Stimulated activated CD4-positive, alpha-beta T cell treated with anti-CD3 and anti-CD28 coated beads, Interleukin-12 subunit alpha, Interleukin-12 subunit beta, amount 100 ng/mL, for 24 hours (primary cell): ENCODE measurements at places on chromosomes 6 and 20.

- no peak for DNase-seq
Observed at GRCh38 chr20:15706719-15707118, 866.5 kb downstream of the KIF16B start.

DNA sequence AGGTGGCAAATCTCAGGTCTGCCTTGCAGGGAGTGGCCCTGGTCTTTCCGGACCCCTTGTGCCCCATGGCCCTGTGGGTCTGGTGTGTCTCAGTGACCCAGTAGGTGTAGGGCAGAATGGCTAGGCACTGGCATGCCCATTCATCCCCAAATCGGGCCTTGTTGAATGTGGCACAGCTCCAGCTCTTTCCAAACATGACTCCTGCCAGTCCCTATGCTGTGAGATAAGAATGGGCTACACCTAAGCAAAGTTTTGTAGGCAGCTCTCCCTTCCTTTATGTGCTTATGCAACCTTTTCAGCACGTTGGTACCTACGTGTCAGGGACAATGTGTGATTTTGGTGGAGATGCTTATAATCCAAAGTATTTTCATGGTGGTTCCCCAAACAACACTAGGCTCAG lies 33.9 kb downstream of the FOXO3 start:
- no peak for DNase-seq

- no peak for DNase-seq
Observed at GRCh38 chr20:62838128-62838891, 21.5 kb downstream of the COL9A3 start.

DNA sequence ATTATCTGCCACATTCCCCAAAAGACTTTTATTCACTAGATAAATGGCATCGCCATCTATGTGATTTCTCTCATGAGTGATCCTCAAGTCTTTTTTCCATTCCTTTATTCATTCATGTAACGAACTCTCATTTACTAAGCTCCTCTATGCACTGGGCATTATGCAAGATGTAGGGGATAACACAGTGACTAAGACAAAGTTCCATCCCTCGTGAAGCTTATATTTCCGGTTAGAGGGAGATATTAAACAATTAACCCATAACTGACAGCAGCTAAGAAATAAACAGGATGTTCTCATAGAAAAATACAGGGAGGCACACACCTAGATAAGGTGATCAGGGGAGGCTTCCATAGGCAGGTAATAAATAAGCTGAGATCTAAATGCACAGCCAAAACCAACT lies 17.2 kb upstream of the PREX1 start:
- DNase-seq: no peak

DNA sequence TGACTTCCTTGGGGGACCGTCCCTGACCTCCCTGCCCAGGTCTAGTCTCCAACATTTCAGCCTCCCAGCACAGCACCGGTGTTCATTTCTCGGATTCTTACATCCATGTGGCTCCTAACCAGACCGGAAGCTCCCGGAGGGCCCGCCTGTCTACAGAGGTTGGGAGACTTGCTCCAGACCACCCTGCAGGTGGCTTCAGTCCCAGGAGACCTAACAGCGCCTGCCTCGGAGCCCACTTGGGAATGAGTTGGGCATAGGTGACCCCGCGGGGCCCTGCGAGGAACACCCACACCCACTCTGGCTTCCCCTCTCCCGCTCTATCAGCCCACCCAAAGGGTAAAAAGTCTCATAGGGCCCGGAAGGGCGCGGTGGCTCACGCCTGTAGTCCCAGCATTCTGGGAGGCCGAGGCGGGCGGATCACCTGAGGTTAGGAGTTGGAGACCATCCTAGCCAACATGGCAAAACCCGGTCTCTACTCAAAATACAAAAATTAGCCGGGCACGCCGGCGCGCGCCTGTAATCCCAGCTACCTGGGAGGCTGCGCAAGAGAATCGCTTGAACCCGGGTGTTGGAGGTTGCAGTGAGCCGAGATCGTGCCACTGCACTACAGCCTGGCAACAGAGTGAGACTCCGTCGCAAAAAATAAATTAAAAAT lies 5.4 kb downstream of the DPPA5 start:
- no peak for DNase-seq

DNA sequence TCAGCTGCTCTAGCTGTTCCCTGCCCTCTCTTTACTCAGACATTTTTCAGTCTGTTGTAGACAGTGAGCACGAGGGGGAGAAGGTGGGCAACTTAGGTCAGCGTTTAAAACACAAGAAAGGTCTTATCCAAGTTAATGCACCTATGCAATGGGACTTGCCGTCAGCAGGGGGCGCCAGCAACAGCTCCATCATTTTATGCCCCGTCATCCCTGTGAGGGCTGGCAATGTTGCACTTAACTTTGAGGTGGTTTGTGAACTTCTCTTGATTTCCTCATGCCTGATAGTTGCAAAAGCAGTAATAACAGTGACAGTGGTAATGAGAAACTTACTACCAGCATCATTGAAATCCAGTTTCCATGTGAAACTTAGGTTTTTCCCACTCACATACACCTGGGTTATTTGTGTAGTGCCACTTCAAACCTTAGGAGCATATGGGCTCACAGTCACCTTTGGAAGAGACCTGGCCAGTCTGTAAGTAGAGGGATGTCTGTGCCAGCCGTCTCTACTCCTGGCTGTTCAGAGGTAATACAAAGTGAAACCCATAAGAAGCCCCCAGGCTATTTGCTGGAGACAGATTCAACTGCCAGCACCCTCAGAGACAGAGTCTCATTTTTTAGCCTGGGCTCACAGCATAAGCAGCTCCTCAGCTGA lies 44.9 kb upstream of the ID1 start:
- DNase-seq: peak; percentile 58

- DNase-seq: no peak
Observed at GRCh38 chr20:59583428-59584277, 20.7 kb upstream of the PHACTR3 start.

DNA sequence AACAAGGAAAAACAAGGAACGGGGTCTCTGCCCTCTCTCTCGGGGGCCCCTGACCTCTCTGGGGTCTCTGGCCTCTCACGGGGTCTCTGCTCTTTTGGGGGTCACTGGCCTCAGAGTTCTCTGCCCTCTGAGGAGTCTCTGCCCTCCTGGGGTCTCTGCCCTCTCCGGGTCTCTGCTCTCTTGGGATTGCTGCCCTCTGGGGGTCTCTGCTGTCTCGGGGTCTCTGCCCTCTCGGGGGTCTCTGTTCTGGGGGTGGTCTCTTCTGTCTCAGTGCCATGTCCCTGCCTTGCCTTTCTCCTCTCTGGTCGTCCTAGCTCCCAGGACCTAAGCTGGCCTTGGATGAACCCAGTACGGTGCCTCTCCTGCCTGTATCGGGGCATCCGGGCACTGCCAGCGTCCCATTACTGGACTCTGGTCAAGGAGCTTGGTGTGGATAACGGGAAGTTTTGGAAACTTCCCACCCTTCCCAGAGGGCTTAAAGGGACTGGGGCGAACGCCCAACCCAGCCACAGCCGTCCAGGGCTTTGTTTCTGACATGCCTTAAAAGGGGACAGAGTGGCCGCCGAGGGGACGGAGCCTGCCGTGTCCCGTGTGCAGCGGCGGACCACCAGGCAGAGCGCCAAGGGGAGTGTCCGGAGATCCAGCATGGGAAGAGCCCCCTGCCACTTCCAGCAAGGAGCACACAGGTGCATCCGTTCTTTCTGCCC lies 24.7 kb upstream of the MRGBP start:
- no peak for DNase-seq

DNA sequence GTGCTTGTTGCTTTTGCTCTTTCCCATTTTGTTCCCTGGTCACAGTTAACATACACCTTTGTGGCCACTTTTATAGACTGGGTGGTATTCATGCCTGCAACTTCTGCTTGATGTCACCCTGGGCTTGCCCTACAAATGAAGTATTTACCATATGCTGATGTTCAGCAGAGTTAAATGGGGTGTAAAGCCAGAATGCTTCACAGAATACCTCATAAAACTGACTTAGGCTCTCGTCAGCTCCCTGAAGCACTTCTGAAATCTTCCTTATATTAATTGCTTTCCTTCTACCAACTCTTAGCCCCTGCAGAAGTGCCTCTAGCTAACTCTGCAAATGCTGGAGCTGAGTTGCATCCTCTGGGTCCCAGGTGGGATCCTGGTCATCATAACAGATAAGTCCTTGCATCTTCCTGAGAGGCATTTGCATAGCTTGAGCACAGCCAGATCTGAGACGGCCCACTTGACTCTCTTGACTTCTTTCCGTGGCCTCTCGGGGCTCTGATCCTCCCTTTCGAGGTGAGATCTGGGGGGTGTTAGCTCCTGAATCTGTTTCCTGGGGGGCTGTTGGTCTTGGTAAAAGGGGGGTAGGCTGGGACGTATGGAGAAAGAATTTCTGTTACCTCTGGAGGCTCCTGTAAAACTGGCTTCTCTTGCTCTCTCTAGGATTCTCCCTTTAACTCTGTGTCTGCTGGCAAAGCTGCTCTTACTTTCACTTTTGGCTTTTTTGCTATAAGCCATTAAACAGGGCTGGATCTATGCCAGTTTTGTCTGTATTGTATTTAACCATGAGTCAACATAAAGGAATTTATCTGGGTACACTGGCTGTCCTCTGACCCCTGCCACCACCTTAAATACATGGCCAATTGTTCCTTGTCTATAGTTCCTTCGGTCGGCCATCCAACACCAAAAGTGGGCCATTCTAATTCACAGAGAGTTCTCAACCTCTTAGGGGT lies 223.0 kb upstream of the SYNCRIP start:
- no peak for DNase-seq

DNA sequence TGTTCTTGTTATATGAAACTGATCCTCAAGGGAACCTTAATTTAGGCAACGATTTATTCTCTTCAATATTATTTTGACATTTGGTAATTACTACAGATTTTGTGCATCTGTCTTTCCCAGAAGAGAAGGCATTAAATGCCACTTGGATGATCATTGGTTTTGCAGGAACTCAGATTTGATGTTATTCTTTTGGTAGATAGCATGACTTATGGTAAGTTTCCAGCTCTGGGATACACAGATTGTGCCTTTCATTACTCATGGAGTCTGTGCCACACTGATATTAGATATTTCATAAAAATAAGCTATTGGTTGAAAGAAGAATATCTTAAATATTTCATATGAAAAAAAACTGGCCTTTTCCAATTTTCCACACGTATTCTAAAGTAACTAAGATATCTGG lies 120.1 kb downstream of the AIG1 start:
- no peak for DNase-seq

DNA sequence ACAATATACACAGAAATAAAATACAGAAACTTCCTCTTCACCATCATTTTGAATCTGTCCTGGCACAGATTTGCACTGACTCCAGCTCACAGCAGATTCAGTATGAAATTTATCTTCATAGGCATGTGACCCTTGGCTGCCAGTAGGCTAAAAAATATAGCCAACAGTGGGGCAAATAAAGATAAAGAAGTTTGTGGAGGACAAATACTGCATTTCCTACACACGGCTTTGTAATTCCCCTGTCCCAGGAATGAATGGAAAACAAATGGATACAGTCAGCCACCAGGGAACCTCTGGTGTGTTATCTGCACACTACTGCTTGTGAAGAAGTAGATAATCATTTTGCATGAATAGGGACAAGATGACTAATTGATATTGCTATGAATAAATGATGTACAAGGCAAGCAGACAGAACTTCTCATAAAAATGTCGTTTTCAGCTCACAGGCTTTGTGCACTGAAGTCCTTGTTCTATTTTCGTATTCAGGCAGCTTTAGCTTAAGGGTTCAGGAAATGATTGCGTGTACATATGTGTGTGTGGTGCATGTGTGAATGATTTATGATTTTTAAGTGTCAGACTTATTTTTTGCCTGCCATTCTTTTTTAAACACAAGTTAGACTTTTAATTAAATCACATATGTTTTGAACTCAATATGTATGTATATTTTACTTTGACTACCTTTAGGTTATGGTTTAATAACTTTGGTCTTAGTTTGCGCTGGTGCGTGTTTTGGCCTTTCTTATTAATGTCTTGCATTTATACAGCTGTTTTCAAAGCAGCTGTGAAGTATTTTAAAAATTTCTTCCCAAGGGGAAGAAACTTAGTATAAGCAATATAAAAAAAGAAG lies 543.8 kb upstream of the JAG1 start:
- no peak for DNase-seq

DNA sequence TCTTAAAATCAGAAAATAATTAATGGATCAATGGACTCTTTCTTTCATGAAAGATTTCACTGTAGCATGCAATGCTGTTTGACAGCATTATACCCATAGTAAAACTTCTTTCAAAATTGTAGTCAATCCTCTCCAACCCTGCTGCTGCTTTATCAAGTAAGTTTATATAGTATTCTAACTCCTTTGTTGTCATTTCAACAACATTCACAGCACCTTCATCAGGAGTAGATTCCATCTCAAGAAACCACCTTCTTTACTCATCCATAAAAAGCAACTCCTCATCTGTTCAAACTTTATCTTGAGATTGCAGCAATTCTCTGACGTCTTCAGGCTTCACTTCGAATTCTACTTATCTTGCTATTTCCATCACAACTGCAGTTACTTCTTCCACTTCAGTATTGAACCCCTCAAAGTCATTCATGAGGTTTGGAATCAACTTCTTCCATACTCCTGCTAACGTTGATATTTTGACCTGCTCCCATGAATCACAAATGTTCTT lies 26.4 kb upstream of the BACH2 start:
- DNase-seq: no peak

DNA sequence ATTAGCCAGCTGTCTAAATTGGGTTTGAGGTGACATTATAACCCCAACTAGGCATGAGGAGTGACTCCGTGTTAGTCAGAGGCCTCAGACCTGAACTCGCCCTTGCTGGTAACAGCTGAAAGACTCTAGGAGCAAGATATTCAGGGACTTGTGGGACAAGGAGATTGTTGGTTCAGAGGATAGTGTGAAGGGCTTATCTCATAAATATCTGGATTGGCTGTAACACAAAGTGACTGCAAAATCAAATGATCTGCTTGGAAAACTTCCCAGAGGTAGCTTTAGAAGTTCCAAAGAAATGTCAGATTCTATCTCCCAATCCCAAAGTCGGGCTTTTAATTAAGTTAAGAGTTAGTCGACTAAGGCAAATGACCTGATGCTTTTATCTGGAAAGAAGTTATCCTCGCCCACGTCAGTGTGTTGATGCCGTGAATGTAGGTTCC lies 72.4 kb downstream of the TULP4 start:
- no peak for DNase-seq

GRCh38 chr6:156827382-156827781 lies 50.2 kb downstream of the ARID1B start:
- DNase-seq: no peak

DNA sequence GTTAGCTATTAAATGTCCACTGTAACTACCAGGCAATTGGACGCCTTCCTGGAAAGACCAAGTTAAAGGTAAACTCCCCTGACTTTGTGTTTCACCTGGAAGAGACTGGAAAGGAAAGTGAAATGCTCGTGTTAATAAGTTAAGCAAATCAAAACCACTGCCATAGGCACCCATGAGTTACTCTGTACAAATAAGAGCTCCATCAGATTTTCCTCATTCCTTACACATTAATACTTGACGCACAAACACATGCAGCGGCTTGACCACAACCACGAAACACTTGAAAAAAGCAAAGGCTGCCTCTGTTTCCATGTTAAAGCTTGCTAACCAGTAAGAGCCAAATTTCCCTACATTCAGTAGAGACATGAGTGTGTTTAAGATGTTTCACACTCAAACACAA lies 19.8 kb downstream of the GCM1 start:
- no peak for DNase-seq

GRCh38 chr6:1035401-1035800 lies 276.5 kb upstream of the FOXQ1 start:
- no peak for DNase-seq
